ENCODE measurements at places on chromosomes 2 and 18.
A peak's percentile ranks its signal among the peaks of the same experiment; 100 is the strongest.

DNA sequence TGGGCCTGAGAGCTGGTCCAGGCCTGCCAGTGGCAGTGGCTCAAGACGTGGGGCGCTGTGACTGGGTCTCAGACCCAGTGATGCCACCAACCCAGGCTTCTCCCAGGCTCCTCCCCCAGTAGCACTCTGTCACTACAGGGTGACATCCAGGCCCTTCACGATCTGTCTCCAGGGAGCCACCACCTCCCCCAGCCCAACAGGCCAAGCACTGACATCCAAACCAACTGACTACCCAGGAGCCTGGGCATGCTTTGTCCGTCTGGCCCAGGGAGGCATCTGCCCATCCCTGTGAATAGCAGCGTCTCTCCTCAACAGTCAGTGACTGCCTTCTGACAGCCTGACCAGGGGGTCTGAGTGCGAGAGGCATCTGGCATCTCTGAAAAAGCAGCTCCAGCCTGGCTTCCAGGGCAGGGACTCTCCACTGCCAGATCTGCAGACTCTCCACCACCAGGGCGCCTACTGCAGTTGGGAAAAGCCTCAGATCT lies 13.0 kb downstream of the TEX44 start:
- peak; percentile 17 for DNase-seq

GRCh38 chr2:102004581-102004980 lies 12.8 kb downstream of the IL1R2 start:
- no peak for DNase-seq

- DNase-seq: no peak
These were observed 258.5 kb upstream of the DDX18 start for GRCh38 chr2:117555965-117556364.

- DNase-seq: no peak
These were observed 112.2 kb downstream of the CEP192 start for GRCh38 chr18:13103366-13103765.

GRCh38 chr2:149180226-149180875 lies 141.9 kb downstream of the LYPD6B start:
- no peak for DNase-seq

DNA sequence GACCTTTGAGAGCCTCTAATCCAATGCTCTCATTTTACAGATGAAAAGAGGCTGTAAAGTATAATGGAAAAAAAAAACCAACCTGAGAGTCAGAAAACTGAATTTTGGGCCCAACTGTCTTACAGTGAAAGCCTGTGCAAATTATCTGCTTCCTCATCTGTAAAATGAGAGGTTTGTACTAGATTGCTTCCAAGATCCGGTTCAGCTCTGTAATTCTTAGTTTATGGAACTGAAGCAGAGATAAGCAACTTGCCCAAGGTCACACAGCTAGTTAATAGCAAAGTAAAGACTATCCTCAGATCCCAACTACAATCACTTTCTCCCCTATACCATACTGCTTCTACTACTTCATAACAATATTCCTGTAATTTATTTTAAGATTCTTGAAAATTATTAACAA lies 6.3 kb downstream of the TLK1 start:
- no peak for DNase-seq

DNA sequence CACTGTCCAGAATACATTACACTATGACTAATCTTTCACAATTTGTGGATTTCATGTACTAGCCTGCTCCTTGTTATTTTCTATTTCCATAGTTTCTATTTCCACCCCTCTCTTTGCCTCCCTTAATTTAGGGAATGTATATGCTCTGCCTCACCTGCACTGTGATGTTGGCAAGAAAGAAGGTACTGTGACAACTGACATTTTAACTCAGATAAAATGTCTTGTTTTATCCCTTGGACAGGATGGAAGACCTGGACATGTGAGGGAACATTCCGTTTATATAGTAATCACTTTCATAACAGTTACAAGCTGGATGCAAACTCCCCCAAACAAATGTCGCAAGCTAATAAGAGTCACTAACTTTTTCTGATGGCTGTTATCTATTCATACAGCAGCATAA lies 21.5 kb upstream of the DSG3 start:
- DNase-seq: no peak

DNA sequence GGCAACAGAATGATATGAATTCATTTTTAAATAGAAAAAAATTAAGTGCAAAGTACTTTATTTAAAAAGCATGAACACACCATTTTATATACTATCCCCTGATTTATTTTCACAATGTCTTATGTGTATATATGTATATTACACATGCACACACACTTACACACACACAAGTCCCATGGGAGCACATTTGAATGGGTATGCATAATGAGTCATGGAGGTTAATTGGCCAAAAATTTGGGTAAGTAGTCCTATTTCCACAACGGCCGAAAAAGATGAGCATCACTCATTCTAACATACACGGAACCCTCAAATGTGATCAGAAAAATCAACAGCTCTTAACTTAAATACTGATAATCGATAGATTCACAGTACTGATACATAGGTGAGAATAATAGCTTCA lies 97.4 kb upstream of the NABP1 start:
- no peak for DNase-seq

GRCh38 chr2:198697218-198697617 lies 760.5 kb downstream of the SATB2 start:
- no peak for DNase-seq

- no peak for DNase-seq
These were observed 37.8 kb upstream of the IKZF2 start for GRCh38 chr2:213189001-213189899.

DNA sequence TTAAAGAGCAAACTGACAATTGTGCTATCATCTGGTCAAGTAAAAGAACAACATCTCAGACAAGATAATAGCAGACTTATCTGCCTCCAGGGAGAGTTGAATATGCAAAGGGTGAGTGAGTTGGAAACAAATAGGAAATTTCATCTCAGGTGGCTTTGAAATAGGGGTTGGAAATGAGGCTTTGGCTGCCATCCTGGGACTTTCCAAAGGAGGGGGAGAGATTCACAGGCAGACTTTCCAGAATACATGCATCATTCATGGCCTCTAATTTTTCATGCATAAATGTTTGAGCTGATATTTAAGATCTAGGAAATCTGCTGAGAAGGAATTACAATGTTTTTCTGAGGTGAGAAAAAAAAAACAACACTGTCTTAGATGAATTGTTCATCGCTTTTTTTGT lies 300.5 kb downstream of the ALK start:
- no peak for DNase-seq

GRCh38 chr2:214203744-214204289 lies 207.0 kb upstream of the VWC2L start:
- DNase-seq: no peak

DNA sequence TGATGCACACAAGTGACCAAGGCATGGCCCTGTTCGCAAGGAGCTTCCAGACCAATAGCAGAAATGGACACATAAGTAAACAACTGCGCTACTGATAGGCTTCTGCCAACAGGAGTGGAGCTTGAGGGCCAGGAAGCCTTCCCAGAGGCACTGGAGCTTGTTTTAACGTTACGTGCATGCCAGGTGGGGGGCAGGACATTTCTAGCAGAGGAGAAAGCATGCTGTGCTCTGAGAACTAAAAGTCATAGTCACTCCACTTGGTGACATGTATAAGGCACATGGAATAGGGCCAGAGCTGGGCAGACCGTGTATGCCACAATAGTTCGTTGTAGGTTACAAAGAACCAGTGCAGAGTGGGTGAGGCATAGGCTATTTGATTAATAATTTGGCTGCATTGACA lies 184.2 kb downstream of the NEDD4L start:
- no peak for DNase-seq

DNA sequence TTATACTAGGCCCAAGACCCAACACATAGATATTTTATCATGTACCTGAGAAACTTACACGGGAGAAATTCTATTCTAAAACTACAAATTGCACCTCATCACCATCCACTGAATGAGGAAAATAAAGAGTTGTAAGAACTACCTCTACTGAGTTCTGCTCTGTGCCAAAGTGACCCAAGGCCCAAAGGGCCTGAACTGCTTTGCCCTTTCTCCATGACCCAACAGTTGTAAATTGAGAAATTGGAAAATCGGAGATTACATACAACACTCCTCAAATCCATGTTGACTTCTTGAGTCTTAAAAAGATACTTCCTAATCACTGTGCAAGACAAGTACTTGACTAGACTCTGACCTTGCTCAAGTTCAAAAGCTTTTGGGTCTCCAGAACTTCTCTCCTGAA lies 8.8 kb downstream of the NR4A2 start:
- DNase-seq: no peak

DNA sequence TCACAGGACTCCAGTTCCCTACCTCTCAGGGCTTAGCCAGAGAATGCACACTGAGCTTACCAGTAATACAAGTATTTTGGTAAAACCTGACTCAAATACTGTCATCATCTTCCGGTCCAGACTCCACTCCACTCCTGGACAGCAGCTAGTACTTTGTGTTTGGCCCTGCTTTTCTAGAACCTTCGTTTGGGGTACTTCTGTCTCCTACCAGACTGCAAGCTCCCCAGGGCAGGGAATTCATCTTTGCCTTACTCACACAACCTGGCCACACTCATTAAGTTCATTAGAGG lies 108.9 kb upstream of the CDC42EP3 start:
- DNase-seq: no peak

DNA sequence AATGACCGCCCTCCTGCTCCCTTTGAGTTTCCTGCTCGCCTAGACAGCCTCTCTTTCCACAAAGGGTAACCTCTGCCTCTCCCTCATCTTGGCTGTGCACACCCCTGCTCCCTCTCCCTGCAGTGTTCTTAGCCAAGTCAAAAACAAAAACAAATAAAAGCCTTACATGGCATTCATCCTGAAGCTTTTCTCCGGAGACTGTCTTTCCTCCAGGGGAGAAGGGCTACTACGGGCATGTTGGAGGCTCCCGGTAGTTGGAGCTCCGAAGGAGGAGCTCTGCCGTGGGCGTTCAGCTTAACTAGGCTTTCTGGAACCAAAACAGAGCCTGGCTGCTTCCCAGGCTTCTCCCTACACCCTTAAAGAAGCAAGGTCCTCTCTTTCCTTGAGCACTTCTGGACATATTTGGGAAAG lies 104.2 kb downstream of the TPGS2 start:
- DNase-seq: no peak

All from CD14-positive monocyte (primary cell).